GM03348 (cell line): ENCODE measurements at places on chromosomes 13 and 19.

DNA sequence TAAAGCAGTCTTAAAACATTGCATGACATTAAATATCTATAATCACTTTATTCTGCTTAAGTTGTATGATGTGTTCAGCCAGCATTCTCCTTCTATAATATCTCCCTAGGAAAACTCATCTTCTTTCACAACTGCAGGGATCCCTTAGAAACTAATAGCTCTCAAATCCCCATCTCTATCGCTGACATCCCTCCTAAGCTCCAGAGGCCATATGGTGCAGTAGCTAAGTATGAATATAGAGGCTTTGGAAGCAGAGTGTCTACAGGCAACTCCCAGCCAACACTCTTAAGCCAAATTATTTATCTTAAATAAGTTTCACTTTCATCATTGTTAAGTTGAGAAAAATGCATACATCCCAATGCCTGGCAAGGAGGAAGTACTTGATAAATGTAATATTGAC, 349.5 kb upstream of the MIR17HG start:
- DNase-seq = no peak

DNA sequence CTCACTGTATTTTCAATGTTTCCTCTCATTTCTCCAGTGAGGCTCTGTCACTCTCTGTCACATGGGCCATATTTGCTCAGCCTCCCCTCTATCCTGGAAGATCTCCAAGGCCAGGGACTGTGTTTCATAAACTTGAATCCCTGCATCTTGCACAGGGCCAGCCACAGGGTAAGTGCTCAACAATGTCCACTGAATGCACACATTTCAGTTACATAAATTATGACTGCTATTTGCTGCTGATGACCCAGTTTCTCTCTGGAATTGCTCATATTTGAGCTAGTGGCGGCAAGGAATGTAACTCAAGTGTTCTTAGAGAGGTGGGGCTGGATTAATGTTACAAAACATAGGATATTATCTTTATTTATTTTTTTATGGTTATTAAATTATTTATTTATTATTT, 6.1 kb downstream of the CLC start:
- no peak for DNase-seq

DNA sequence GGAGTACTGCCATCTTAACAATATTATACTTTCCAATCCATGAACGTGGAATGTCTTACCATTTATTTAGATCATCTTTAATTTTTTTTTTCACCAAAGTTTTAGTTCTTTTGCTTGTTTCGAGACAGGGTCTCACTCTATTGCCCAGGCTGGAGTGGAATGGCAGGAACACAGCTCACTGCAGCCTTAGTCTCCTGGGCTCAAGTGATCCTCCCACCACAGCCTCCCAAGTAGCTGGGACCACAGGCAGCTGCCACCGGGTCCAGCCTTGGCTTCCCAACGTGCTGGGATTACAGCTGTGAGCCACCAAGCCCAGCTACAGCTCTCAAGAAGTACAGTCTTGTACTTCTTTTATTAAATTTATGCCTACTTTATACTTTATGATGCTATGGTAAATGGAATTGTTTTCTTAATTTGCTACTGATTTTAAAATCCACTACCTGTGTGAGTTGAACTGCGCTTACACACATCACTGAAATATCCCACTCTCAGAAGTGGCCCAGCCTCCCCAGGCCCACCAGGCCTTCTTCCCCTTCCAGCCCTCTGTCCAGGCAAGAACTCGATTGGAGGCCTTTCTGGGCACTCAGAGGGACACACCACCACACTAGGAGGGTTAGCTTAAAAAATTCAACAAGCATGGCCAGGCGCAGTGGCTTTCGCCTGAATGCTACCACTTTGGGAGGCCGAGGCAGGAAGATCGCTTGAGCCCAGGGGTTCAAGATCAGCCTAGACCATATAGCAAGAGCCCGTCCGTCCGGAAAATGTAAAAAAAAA, 1.0 kb upstream of the PGLS start:
- DNase-seq = no peak

DNA sequence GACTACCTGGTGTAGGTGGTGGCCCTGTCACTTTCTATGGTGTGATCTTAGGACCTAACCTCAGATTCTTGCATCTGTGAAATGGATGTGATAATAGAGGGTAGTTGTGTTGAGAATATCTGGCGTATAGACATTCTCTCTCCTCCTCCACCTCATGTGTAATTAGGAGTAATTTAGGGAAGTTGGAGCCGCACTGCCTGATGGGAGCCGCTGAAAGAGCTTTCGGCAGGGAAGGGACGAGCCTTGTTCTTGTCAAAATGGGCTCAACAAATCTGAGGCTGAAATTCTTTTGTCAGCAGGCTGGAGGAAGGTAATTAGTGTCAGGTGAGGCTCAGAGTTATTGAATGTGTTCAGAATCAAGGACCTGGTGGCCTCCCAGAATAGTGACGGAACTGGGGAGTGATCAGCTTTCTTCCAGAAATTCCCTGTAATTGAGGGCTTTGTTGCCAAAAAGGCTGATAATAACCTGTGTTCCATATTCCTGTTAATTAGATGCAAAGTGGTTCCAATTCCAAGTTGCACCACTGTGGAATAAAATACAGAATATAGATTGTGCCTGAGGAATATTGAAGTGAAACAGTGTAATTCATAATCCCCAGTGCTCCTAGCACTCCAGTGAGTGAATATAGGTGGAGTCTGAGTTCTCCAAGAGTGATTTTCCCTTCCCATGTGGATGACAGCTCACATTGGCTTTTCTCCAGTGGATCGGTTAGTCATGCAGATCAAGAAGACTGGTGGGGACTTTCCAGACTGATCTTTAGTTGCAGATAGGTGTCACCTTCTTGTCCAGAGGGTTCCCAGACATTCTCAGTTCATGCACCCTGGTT, 47.5 kb downstream of the SPATA13 start:
- DNase-seq = peak; percentile 74

DNA sequence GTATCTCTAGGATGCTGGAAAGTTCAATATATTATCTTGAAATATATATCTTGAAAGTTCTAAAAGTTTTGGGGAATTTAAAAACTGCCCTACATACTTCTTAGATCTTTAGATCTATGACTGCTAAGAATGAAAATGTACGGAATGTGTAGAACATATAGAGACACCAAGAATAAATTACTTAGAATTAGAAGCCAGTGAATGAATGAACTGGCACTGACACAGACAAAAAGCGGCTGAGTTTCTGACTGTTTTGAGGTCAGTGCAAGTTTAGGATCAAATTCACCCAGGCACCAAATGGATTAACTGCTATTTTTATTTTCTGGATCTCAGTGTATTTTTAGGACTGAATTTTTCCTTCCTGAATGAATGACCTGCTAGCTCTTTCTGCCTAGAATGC, 411.2 kb downstream of the KCTD12 start:
- no peak for DNase-seq

DNA sequence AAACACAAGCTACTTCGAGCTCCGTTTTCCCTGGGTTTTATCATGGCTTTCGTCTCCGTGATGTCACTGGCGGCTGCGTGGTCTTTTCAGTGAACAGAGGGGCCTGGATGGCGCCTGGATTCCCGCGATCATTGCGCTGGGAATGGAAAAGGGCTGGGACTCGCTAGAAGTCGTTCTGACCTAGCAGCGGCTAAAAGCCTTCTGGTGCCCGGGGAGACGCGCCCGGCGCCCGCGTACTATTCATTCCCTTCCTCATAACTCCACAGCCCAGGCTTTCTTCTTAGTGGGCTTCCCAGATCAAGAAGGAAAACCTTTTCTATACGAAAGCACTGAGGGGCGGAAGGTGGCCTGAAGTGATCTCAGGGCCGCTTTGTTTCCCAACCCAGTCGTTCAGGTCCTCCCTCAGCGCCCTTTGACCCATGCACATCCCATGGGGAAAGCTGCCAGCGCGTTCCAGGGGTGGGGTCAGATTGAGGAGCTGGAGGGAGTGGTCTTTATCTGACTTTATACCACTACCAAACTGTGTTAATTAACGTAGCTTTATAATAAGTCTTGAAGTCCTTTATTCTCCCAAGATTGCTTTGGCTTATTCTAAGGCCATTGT, 96.6 kb downstream of the ELF1 start:
- DNase-seq = no peak

DNA sequence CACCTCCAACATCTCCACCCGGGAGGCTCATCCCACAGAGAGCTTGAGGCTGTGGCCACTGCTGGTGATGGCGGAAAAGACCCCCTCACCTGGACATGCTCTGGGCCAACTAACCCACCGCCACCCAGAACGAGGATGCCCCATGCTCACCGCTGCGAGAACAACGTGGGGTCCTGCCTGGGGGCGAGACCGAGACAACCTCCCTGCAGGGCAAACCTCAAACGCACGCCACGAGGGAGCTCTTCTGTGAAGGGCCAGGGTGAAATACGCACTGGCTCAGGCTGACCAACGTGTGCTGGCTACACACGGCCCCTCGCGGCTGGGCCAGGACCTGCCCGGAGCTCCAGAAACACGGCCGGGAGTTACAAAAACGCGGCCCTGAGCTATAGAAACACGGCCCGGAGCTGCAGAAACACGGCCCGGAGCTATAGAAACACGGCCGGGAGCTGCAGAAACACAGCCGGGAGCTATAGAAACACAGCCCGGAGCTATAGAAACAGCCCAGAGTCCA, 19.0 kb upstream of the PLPP2 start:
- peak; percentile 33 for DNase-seq

DNA sequence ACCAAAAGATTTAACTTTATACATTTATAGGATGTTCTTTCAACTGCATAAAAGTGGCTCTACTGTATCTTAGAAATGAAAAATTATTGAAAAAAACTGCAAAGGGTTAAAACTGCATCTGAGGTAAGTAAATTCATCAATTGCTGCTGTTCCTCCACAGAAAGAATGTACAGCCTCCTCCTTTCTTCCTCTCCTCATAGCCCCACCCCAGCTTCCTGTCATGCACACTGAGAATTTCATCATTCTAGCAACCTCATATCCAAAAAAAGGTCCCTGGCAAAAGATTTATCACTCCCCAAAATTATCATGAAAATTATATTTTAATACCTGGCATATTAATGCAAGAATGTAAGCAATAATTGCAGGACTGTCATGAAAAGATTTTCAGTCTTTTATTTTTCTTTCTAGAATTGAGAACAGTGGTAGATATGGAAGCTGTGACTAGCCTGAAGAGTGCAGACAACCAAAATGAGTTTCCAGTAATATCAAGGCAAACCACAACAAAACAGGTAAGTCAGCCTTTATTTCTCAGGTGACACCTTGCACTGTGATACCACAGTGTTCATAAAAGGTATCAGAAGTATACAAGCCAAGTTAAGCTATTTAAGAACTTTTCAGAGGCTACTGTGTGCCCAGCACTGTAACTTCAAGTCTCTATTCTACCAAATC, 110.8 kb downstream of the SUCLA2 start:
- DNase-seq = peak; percentile 70

DNA sequence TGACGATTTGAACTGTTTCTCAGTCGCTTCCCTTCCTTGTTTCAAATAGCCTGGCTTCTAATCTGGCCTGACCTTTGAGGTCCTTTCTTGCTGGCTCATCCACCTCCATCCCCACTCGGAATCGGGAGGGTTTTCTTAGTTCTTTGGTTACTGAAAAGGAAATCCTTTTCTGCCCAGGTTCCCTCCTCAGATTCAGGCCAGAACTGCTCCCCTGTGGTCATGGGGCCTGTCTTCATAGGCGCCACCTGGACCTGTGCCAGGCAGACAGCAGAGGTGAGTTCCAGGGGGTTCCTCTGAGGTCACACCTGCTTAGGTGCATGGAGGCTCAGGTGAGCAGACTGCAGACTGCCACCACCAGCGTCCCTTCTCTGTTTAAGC, 62.4 kb downstream of the AKAP11 start:
- no peak for DNase-seq

GRCh38 chr13:57045826-57046546, 94.7 kb upstream of the PRR20A start:
- DNase-seq = no peak

GRCh38 chr19:4369109-4369887, 25.9 kb downstream of the MPND start:
- DNase-seq = no peak

DNA sequence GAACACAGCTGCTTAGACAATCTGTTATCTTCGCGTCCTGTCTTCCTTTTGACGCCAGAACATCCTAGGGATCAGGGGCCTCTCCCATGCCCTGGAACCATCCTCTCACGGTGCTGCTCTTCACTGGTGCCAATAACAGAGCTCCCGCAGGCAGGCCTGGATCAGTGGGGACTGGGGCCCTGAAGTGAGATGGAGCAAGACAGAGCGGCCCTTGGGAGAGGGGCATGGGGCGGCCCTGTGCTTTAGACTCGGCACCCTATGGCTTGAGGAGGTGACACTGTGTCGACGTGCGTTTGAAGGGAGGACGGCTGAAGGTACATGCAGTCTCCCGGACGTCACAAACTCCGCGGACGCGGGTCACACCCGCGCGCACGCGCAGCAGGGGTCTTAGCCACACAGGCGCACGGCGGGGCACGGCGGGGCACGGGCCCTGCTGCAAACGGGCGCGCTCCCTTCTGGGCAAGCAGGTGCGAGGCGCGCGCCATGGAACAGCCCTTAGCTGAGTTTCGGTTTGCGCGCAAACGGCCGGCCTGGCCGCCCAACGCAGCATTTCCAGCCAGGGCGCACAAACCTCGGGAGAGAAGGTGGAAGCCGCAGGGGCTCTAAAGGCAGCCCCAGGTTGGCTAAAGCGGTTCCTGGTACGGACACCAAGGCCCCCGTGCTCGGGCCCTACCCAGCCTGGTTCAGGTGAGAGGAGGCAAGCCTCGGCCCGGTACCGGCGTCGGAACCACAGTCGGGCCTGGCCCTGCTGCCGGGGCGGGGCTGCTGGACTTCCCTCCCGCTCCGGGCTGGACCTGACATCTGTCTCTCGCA, 16.5 kb upstream of the RNF17 start:
- DNase-seq = no peak

DNA sequence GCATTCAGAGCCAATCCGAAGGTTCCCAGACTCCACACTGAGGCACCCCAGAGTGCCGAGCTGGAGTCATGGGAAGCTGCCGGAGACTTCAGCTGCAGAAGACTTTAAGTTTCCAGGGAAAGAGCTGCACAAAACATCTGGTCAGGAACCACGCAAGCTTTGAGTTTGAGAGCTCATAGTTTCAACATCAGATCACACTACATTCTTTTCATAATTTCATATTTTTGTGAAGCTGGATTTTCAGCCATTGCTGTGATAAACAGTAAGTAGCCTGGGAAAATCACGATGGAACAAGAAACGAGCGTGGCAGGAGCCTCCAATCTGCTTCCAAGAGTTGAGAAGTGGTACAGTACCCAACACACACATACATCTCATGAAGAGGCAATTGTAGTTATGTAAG, 25.5 kb upstream of the ATP12A start:
- DNase-seq = peak; percentile 84
